ENCODE measurements at places on chromosomes 7 and 10.
A peak's percentile ranks its signal among the peaks of the same experiment; 100 is the strongest.

DNA sequence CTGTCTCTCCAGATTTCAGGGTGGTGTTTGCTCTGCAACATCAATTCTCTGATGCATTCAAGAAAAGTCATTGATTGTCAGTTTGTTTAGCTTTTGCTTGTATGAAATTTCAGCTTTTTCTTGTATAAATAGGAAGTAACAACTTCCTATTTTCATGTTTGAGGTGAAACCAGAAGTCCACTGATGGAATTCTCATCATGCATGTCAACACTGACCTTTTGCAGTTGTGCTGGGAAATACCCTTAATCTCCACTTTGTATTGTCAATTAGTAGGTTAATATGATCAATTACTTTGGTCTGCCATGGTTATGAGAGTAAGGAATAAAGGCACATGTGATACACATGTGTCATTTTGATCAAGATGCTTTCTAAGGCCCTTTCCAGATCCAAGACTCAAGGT lies 208.8 kb upstream of the HPS1 start:
- DNase-seq: no peak

DNA sequence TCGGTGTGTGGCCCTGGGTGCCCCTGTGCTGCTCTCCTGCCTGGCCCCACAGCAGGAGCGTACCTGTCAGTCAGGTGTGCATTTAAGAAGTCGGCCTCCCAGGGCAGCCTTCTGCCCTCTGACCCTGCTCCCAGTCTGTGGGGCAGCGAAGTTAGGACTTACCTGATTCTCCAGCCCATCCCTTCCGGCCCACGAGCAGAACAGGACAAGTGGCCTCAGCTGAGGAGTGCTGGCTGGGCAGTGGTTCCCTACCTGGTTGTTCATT lies 24.7 kb downstream of the CTBP2 start:
- no peak for DNase-seq

GRCh38 chr7:11557627-11558026 lies 274.4 kb downstream of the THSD7A start:
- DNase-seq: no peak

DNA sequence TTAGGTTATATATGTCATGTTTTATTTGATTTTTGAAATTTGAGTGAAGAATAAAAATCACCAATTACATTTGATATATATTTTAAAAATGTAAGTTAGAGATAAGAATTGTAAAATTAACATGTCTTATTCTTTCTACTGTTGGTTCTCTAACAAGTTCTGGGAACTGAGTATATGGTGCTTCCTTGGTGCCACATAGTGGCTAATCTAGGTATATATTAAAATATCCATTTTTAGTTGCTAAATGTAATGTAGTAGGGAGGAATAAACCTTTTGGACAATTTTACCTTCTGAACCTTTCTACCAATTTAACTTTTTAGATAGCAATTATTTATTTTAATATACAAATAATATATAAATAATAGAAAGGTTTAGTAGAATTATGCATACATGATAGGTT lies 17.5 kb downstream of the CFAP69 start:
- peak; percentile 41 for DNase-seq
